ENCODE measurements at places on chromosomes 1 and 21.

DNA sequence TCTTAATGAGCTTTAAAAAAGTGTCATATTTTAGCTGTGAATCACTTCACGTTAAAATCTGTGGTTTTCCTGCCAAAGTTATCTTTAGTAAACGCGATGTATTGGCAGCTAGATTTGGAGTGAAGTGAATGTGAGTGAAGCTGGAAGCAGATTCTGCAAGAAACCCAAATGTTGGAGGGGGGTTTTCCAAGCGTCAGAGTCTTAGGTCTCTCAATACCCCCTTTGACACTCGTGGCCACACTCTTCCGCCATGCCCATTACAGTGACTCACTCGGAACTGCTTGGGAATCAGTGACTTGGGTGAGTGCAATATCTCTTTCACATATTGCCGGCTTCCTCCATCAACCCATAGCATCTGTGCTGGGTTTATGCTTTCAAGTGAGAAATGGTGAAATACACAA is 17.5 kb downstream of the B3GALT5 start:
- no peak for DNase-seq

DNA sequence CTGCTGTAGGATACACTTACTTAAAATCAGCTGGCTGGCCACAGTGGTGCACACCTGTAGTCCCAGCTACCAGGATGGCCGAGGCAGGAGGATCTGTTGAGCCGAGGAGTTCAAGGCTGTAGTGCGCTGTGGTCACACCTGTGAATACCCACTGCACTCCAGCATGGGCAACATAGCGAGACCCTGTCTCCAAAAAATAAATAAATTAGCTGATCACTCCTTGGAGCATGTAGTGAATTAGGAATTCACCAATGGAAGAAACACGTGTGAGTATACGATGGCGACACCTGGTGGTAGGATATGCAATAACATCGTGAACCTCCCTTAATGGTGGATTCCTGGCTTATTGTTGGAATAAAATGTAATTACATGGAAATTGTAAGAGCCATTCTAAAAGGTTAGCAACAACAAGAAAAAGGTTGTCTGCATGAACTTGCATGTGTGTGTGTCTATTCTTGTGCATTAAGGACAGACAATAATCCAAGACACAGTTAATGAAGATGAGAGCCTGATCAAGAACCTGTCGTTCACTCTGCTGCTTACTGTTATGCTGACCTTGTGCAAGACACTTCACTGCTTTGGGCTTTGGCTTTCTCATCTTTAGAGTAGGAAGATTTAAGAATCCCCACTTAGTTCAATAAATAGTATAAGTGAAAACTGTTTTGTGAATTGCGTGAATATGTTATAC is 38.6 kb upstream of the COX20 start:
- DNase-seq = peak; percentile 24

DNA sequence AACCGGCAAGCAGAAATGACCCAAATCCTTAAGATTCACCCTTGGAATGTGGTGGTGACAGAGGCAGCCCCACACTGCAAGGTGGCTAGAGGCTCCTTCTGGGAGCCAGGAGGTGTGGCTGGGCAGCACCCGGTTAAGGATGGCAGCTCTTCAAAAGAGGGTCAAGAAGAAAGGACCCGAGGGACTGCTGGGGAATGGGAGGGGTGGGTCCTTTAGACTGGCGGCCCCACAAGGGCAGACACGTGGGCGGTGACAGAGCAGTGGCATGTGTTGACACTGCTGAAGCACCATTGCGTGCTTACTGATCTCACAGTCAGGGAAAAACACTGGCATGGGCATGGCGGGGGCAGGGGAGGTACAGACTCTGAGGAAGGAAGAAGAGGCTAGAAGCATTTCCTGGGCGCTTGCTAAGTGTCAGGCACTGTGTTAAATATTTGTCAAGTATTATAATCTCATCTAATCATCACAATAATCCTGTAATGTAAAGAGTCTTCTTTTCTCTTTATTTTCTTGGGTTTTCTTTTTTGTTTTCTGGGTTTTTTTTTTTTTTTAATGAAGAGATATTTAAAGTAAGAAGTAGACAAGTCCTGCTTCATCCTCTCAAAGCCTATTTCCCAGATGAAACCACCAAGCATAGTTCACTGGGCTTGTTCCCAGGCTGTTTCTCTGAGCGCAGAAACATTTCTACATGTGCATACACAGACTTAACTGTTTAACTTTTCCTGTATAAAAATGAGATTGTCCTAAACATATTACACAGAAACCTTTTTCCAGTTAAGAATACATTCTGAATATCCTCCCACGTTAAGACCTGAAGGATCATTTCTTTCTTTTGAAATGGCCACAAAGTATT is 165.8 kb upstream of the EDN2 start:
- DNase-seq = no peak

- DNase-seq = no peak
These were observed 168.4 kb downstream of the ZZZ3 start for GRCh38 chr1:77513839-77514763.

DNA sequence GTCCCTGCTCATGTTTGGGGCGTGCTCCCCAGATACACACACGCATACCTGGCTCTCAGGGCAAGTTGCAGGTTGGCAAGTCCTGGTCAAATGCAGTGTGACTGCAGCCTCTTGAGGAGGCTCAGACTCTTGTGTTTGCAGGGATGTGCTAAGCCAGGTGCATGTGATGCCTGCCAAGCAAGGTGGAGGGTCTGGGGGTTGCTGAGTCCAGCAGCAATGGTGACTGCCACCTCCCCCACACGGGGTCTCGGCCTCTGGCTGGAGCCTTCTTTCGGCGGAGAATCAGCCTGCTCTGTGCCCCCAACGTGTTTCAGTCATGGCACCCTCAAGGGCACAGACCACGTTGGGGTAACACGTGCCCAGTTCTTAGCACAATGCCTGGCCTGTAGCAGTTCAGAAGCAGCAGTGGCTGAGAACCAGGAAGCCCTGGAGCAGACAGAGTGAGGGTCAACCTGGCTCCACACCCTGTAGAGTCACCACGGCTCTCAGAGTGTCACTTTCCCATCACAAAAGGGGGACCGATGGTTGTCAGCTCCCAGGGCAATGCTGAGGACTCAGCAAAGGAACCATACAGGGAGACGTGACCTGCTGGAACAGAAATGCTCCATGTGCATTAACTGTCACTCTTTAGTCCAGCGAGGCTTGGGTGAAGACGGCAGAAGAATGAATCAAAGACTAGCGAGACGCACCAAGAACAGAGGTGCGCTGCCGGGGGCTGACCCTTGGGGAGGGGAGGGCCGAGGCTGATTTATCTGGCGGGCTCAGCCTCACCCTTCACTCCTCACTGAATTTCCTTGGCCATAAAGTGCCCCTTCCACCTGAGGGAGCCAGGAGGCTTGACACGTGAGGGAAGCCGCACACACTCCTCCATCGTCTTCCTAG is 109.0 kb downstream of the PGBD5 start:
- DNase-seq = no peak

DNA sequence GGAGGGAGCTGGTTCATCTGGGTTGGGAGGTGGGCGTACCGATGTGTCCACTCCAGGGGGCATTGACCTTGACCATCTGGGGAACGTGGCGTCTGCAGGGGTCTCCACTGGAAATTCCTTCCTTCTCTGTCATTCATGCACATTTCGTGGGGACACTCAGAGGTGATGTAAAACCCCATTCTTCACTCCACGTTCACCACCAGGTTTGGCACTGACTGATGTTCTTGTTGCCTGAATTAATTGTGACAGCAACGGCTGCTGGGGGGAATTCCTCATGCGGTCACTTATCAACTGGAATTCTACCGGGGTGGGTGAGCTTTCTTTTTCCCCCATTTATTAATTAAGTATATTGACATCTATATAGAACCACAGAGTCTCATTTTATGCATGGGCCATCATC is 18.1 kb upstream of the POFUT2 start:
- no peak for DNase-seq

- DNase-seq = peak; percentile 56
These were observed 486 bp downstream of the SLC27A3 start for GRCh38 chr1:153775458-153776327.

DNA sequence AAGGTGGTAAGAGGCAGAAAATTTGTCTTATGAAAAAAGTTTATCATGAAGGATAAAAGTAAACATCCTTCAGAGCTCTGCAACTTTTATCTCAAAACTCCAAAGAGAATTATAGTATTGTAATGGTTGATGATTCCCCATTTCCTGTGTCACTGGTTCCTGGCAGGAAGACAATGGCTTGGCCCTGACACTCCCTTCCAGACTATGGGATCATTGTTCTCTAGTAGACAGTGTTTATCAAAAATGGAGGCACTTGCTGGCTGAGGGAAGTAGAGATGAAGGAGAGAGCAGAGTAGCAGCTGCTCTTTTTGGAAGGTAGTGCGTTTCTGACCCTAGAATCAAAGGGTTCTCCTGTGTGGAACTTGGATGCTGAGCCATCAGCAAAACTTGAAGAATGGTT is 145.9 kb upstream of the ATP1B1 start:
- DNase-seq = no peak

GRCh38 chr1:232327899-232328298 is 302.0 kb downstream of the SIPA1L2 start:
- no peak for DNase-seq

GRCh38 chr1:34028381-34029055 is 136.5 kb downstream of the CSMD2 start:
- DNase-seq = no peak

DNA sequence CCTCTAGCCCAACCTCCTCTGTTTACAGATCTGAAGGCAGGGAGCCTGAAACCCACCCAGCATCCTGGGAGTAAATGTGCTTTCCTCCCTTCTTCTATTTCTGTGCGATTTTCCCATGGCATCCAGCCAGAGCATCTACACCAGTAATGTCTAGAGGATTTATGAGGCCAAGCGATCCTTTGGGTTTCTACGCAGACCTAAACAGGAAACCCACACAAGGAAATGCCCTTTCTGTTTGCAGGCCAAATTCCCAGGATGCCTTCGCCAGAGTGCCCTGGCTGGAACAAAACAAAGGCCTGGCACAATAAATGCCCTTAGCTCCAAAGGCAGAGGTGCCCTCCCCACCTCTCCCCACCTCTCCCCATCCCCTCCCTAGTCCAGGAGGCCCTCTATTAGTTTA is 110.5 kb upstream of the CDC42BPA start:
- no peak for DNase-seq

DNA sequence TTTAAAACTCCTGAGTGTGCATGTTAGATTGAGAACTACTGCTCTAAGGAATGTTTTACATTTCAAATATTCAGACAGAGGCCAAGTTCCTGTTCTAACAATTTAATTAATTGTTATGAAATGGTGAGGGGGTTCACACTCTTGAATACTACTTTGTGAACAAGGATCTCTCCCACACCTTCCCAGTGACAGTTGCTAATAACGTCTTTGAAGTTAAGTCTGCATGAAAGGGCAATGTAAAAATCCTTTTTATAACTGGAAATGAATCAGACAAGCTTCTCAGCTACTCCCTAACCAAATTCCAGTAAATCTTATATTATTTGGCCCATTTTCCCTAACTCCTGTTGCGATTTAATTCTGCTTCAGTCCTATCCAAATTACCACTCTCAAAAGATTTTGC is 828.5 kb upstream of the ADAMTS5 start:
- no peak for DNase-seq

GRCh38 chr1:248858891-248859889 is at the start of gene ZNF692:
Gene ZNF692, minus strand, starts transcription at chr1:248859085. Its CDS starts 776 bp downstream, at chr1:248858309.
- peak; percentile 96 for DNase-seq

DNA sequence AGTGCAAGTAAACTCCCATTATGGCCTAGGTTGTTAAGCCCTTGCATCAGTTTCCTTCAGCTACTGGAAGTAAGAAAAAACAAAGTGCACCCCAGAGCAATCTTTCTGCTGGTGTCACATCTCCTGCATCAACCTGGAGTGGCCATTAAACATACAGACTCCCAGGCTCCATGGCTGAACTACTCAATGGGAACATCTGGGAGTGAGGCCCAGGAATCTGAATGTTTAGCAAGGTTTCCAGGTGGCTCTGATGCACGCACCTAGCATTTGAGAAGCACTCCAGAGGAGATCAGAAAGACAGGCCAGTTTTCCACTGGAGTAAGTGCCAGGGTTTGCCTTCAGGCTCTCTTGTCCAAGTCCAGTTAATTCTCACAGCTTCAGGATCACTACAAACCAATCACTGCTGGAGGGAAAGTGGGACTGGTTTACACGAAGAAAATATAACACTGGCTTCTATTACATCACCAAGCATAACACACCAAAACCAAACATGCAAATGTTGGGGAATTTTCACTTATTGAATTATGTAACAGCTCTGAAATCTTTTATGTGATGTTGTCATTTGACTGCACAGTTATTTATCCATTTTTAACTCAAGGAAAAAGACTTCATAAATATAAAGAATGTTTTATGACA is 22.3 kb upstream of the ABCA4 start:
- DNase-seq = no peak

- DNase-seq = no peak
These were observed 37.6 kb downstream of the B3GALT5 start for GRCh38 chr21:39650306-39650705.

DNA sequence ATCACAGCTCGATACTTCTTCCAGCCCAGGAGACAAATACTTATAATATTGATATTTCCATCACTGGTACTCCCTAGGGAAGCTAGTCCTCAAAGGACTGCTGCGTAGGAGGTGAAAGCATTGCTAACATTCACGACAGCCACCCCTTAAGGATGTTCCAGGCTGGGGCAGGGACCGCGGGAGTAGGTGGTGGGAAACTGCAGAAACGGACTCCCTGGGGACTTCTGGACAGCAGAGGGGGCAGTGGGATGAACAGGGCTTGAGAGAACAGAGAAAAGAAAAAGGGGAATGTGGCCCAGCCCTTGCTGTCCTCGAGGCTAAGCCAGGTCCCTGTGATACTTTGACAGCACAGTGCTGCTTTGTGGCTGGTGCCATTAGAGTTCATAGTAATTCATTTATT is 108.0 kb downstream of the HMGB4 start:
- DNase-seq = no peak

- DNase-seq = no peak
These were observed 58.4 kb upstream of the ATP1B1 start for GRCh38 chr1:169048043-169048442.

GRCh38 chr1:236821091-236821627 is 26.1 kb downstream of the MTR start:
- no peak for DNase-seq

DNA sequence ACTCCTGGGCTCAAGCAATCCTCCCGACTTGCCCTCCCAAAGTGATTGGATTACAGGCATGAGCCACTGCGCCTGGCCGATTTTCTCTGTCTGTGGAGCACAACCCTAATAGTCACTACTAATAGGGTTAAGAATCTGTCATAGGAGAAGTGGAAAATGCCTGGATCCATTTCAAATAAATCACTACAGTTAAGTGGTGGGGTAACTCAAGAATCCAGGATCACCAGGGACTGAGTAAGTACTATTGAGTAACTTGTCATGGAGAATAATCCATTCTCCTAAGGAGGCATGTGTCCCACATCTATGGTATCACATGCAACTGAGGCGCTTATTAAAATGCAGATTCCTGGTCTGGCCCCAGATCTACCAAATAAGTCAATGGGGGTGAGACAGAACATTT is 53.2 kb downstream of the OPTC start:
- DNase-seq = no peak

- DNase-seq = no peak
These were observed 1.4 kb downstream of the RCC1 start for GRCh38 chr1:28507247-28507645.
